ENCODE measurements at places on chromosomes 7 and 10. TPM values are rescaled to one million over a fixed set of nuclear protein-coding genes. Genes with fewer than 3 reads are reported as not detected.

The OR2A42 gene
- not detected for polyA plus RNA-seq

The PRSS37 gene
- polyA plus RNA-seq, result not detected

The MGMT gene
- 23.0 TPM for polyA plus RNA-seq

The INA gene
- 3.7 TPM for polyA plus RNA-seq

GRCh38 chr10:132574783-132575319 lies 37.3 kb downstream of the INPP5A start:
- no peak for DNase-seq

DNA sequence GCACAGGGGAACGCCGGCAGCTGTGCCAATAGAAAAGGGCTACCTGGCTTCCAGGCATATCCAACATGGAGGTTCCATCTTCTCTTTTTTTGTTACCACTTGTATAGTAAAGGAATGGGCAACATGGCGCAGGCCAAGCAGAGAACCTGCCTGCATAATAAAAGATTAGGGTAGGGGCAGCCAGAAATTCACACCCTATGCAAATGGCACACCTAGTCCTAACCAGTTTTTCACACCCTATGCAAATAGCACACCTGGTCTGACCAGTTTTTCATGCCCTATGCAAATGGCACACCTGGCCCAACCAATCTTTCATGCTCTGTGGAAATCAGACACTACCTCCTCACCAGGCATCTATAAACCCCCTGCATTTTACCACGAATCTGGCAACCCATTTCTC lies 369.5 kb downstream of the IPMK start:
- DNase-seq, result peak; percentile 11

- no peak for DNase-seq
These were observed 101.6 kb upstream of the PPIF start for GRCh38 chr10:79245539-79246208.

DNA sequence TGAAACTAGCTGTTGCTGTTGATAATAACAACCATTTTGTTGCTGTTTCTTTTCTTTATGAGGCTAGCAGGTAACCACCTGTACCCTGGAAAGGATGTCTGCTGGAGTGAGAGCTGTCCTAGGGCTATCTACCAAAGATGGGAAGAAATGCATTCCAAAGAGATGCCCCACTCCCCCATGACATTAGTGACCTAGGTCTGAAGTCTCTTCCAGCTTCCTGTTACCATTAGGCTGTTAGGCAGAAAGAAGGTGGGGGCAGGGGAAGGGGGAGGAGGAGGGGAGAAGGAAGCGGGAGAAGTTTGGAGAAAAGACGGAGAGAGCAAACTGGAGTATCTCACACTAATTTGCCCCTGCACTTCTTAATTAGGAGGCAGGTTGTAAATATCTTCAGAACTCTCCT lies 118.5 kb downstream of the ABLIM1 start:
- DNase-seq, result no peak

DNA sequence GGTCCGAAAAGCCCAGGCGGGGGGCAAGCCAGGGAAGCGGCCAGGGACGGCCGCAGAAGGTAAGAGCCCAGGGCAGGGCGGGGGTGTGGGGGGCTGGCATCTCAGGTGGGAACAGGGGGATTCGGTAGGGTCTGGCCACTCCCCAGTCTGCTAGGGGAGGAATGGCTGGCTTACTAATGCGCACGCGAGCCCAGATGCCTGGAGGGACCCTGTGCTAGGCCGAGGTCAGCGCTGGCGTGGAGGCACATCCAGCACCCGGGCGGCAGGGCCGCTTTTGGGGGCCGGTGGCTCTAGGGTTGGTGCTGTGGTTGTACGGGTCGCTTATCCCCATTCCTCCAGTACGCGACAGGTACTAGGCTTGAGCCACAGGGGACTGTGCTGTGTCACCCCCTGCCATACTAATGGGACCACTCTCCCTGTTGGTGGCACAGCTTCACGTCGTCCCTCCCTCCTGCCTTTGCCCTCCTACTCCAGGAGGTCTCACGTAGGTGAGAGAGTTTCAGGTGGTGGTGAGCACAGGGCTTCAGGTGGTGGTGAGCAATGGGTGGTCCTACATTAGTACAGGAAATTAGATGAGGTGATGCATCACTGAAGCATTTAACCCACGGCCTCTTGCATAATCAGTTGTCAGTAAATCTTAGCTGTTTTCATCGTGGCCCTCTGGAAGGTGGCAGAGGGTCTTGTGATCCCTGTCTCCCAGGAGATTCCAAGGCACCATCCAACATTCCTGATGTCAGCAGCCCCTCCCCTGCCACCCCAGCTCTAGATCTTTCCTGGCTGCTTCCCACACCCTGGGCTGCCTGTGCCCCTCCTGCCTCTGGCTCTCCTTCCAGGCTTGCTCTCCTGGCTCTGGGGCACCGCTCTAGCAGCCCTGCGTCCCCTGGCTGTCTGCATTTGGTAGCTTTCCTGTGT lies 971 bp downstream of the AEBP1 start:
- DNase-seq, result peak; percentile 26

- DNase-seq, result peak; percentile 91
These were observed 377.6 kb upstream of the MYO3A start for GRCh38 chr10:25556457-25556856.

GRCh38 chr7:54705436-54705835 lies 53.6 kb downstream of the SEC61G start:
- peak; percentile 72 for DNase-seq

DNA sequence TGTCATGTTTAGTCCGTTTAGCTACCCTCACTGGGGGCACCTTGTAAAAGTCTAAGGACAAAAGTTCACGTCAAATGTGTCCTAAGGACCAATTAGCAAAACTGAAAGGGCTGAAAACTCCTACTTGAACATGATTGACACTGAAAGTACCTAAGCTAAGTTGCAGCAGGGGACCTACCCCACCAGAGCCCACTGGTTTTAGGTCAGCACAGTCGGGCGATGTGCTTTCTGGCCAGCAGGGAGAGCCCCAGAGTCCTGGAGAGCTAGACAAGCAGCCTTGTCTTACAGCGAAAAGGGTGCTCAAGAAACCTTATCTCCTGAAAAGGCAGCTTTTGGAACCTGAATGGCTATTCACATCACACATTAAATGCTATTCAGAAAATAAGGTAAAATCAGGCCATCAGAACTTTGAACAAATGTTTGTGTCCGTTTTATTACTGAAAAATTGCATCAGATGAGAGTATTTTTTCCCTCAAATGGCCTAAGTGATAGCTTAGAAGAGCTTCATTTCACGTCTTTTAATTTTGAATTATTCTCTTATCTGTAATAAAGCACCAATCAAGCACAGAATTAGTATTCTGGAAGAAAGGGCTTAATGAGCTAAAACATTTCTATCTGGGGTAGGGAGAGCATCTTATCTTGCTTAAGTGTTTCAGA lies 52.2 kb upstream of the MKI67 start:
- DNase-seq, result no peak

GRCh38 chr7:30973292-30973691 lies 9.5 kb downstream of the GHRHR start:
- no peak for DNase-seq

GRCh38 chr10:47154762-47155161 lies 145.2 kb upstream of the GDF10 start:
- no peak for DNase-seq

DNA sequence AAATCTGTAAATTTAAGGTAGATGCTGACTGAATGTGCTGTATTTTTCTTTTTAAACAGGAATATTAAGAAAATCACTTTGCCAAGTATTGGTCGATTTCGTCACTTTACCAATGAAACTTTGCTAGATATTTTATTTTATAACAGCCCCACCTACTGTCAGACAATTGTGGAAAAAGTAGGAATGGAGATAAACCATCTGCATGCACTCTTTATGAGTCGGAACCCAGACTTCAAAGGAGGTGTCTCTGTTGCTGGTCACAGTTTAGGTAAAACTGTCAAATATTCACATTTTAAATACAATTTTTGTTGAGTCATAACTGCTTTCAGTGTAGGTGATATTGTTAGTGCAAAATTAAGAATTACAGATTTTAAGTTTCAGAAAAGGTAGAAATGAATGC lies 25.2 kb downstream of the SEC23IP start:
- no peak for DNase-seq

- DNase-seq, result no peak
These were observed 229.7 kb downstream of the ELMO1 start for GRCh38 chr7:37218956-37219355.

DNA sequence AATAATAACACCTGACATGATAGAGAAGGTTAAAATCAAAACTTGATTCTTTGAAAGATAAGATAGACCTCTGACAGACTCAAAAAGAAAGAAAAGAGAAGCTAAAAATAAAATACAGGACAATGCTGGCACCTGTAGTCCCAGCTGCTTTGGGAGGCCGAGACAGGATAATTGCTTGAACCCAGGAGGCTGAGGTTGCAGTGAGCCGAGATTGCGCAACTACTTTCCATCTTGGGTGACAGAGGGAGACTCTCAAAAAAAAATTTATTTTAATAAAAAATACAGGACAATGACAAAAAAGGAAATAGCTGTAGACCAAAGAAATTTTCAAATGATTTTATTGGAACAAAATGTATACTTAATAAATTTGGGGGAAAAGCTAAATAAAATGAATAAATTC lies 263.2 kb downstream of the SDK1 start:
- no peak for DNase-seq

GRCh38 chr7:123198668-123199652 lies 809 bp downstream of the SLC13A1 start:
- no peak for DNase-seq

- DNase-seq, result peak; percentile 42
These were observed 6.0 kb downstream of the MBLAC1 start for GRCh38 chr7:100132697-100133151.

DNA sequence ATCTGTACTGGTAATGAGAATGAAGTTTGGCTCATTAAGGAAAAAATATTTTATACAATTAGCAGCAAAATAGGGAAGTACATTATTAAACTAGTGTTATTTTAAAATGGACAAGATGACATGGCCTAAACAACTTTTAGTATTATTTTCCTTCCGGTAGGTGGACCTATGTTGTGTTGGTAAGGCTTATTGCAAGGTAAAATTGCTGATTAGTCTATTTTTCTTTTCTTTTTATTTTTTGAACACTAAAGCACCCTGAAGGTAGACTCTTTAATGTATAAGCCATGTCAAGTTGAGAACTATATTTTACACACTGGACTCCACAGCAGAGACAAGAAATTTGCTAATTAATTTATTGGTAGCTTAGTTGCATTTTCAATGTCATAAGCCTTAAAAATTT lies 239.5 kb upstream of the POT1 start:
- no peak for DNase-seq
